ENCODE measurements at places on chromosomes 11 and 22.

- no peak for DNase-seq
These were observed 216.7 kb upstream of the SORL1-AS1 start for GRCh38 chr11:121669422-121669821.

DNA sequence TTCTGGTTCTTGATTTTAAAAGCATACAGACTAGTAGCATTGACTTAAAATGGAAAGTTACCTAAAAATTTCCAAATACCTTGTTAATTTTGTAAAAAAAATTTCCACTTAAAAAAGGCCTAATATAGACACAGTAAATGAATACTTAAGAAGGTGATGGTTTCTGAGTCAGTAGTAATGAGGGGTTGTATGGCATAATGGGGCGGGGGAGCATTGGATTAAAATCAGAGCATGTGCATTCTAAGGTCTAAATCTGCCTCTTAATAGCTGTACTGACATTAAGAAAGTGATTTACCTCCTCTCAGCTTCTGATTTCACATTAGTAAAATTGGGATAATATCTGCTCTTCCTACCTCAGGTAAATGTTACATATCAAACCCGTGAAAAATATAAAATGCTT, 446.5 kb downstream of the AASDHPPT start:
- no peak for DNase-seq

DNA sequence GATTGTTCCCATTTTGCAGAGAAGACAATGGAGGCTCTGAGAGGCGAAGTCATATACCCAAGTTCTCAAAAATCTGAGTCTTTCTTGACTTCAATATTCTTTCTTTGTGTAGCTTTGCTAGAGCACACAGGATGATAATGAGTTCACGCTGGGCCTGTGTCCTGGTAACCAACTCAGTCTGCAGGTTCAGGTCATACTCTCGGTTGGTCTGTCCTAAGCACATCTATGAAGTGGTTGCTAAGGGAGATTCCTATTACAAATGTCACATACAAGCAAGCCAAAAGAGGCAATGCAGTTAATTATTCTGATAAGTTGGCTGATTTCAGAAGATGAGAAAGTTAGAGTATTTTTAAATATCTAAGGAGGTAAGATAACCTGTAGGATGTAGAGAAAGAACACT, 481.0 kb downstream of the SOX6 start:
- DNase-seq: no peak

GRCh38 chr11:57368845-57369232, 12.1 kb downstream of the PRG3 start:
- DNase-seq: no peak

GRCh38 chr11:75955443-75955842, 140.4 kb downstream of the UVRAG start:
- no peak for DNase-seq

- DNase-seq: no peak
These were observed 169.8 kb downstream of the SPON1 start for GRCh38 chr11:14132312-14132711.

GRCh38 chr22:40479126-40479800, 108.9 kb downstream of the SGSM3 start:
- DNase-seq: no peak

DNA sequence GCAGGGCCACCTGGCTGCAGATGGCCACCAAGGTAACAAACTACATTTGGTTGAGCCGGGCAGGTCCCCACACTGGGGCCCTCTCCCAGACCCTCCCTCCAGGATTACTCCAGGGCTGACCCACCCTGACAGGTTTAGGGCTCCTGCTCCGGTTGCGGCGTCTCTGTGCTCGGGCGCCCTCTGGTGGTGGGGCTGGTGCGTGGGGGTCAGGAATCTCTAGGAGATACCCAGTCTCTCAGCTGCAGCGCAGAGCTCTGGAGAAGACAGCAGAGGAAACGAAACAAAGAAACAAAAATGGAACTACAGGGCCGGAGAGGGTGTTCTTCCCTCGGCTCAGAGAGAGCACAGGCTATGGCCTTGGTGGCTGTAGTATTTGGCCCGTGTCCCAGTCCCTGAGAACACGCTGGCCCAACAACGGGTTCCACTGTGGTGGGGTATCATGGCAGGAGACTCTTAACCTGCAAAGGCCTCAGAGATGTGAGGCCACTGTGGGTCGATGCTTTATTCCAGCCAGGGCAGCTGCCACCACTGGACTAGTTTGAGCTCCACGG, 2.4 kb downstream of the C11orf96 start:
- peak; percentile 73 for DNase-seq

GRCh38 chr22:18984564-18984963, 48.5 kb upstream of the PRODH start:
- DNase-seq: no peak

DNA sequence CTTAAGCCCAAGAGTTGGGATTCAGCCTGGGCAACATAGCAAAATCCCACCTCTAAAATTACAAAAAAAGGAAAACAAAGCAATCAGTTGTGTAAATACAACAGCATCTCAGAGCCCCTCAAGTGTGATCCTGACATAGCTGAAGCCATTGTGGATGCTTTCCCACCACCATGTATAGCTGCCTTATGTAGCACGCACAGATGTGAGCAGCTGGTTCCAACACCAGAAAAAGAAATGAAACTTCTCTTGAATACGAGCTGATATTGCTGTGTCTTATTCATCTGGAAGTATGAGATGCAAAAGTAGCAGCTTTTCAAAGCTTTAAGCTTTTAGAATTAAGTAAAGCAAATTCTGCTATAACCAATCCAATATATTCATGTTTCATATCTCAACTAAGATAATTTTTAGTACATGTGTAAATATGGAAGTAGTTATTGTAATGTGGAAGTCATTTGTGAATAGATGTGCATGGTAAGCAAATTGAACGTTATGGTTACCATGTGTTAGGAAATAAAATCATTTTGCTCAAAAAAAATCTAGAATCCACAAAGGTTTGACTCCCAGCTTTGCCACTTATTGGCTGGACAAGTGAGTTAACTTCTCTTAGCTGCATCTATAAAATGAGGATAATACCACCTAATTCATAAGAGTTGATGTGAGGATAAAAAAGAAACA, 63.2 kb downstream of the SGSM3 start:
- no peak for DNase-seq

Measured in DND-41 (cell line).